Activated B cell treated with CpG ODN at 0.5 μM for 24 hours (primary cell): ENCODE measurements at places on chromosomes 3 and 15. TPM values are rescaled to one million over a fixed set of nuclear protein-coding genes. Genes with fewer than 3 reads are reported as not detected.
A peak's percentile ranks its signal among the peaks of the same experiment; 100 is the strongest.

DNA sequence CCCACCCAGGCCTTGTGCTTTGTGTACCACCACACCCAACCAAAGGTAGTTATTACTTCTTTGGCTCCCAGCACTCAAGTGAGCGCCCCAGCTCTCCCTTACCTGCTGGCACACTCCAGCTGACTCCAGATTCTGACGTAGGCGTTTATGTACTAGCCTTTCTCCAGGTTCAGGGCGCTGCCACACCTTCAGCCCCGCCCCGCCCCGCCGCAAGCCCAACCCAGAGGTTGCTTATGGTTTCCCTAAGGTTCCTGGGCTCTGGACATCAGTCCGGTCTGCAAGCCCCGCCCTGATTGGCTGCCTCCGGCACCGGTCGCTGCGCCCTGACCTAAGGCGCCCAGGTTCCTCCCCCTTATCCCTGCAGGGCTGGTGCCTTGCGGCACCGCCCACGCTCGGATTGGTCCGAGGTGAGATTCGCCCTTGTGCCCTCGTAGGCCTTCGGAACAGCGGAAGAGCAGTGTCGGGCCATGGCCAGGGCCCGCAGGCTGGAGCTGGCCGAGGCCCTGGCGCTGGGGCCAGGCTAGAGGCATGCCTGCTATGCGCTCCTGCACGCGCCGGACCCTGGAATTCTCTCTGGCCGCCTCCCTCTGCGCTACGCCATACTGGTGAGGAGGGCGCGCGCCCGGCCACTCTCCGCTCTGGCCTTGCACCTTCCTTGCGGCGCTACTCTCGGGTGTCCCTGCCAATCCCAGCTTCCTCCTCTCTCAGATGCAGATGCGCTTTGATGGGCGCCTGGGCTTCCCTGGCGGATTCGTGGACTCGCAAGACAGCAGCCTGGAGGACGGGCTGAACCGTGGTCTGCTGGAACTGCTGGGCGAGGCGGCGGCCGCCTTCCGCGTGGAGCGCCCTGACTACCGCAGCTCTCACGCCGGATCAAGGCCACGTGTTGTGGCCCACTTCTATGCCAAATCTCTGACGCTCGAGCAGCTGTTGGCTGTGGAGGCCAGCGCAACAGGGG is 19.8 kb upstream of the NUDT16 start:
- H3K36me3 ChIP-seq, result no peaks in the 10 kb centered on the region
- peaks cover 15% of the 10 kb centered on the region for H3K27me3 ChIP-seq
- peak overlapping the region; percentile 83 for H3K4me3 ChIP-seq
- H3K27ac ChIP-seq, result no peak overlapping the region
- H3K4me1 ChIP-seq, result peaks cover 11% of the 10 kb centered on the region

- H3K27ac ChIP-seq, result no peak overlapping the region
- DNase-seq, result no peak
These were observed 37.5 kb downstream of the LPP start for GRCh38 chr3:188191460-188191859.

Gene SEMA3F
- 0.34 TPM in 1 of 2 replicates, not detected in the other for total RNA-seq

Gene ISG20
- 84.6 and 87.1 TPM in 2 replicates for total RNA-seq

Gene ALDH1A2
- not detected in 2 replicates for total RNA-seq
